Memory B cell (primary cell): ENCODE measurements at places on chromosomes 7 and 10.

DNA sequence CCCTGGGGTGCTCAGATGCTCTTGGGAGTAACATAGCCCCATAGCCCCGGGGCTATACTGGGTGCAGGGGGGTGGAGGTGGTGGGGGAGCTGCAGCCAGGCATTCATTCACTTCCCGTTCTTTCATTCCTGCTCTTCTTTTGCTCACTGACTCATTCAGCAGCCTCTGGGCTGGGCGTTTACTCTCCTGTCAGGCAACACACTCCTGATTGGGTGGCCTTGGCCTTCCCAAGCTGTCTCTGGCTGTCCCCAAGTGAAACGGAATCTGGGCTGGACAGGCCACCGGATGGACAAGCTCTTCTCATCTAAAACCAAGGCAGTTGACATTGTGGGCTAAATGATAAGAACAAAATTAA lies 34.6 kb downstream of the CHST3 start:
- DNase-seq: no peak

DNA sequence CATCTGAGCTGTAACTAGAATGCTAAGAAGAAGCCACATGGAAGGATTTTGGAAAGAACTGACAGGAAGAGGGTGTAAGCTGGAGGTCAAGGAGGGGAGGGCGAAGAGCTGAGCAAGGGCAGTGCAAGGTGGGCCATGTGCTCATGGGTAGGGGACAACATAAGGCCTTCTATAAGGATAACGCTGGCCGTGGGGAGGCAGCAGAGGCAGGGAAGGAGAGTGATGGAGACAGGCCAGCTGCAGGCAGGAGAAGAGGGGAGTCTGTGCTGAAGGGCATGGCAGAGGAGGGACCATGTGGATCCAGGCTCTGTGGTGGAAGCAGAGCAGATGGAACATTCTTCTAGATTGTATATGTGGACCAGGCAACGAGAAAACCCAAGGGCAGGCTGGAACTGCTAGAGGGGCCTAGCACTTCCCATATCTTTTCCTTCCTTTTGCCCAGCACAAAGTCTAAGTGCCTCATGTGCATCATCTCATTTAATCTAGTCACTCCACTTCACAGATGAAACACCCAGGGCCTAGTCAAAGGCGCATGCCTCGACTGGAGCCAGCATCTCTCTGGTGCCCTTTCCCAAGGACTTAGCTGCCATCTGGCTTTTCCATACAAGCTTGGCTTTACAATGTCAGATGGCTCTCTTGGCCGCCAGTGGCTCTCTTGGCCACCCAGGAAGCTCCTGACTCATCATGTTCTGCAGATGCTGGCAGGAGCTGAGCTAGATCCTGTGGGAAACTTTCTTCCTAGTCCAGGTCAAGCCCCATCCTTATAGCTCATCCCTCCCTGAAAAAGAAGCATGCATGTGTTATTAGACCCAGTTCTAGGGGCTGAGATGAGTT lies 6.6 kb downstream of the LRRC18 start:
- no peak for DNase-seq

DNA sequence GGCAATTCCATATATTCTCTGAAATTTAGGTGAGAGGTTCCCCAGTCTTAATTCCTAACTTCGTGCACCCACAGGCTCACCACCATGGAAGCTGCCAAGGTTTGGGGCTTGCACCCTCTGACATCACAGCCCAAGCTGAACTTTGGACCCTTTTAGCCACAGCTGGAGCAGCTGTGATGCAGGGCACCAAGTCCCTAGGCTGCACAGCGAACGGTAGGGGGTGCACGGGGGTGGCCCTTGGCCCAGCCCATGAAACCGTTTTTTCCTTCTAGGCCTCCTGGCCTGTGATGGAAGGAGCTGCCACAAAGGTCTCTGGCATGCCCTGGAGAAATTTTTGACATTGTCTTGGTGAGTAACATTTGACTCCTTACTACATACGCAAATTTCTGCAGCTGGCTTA lies 251.9 kb upstream of the GRM3 start:
- DNase-seq: no peak

GRCh38 chr10:94036766-94037033 lies 43.0 kb downstream of the PLCE1 start:
- no peak for DNase-seq

- DNase-seq: no peak
These were observed 167.7 kb upstream of the CCDC6 start for GRCh38 chr10:60073781-60074656.

GRCh38 chr10:77622889-77623291 lies 14.7 kb downstream of the KCNMA1 start:
- DNase-seq: peak; percentile 18

DNA sequence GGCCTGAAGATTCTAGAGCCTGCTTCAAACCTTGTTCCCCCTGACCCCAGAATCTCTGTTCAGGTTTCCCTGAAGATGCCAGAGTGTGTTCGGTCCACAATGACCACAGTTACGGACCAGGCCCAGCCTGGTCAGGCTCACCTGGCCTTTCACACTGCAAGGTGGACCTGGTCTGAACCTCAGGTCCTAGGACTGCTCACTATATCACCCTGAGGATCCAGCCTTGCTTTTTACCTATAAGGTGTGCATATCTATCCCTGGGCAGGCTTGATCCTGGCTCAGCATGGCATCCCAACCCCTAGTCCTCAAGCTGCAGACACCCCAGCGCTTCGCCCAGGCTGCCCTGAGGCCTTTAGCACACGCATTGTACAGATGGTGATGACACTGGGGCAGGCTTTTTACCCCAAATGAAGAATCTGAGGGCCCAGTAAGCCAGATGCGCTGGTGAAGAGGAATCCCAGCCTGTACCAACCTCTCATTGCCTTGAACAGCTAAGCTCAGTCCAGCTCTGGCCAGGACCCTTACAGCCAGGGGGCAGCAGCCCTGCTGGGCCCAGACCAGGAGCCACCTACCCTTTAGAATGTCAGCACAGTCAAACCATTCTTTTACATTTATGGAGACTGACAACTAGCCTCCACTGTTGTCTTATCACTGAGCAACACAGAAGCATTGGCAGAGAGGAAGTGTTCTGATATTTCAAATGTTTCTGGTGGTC lies 28.0 kb downstream of the MAT1A start:
- no peak for DNase-seq

DNA sequence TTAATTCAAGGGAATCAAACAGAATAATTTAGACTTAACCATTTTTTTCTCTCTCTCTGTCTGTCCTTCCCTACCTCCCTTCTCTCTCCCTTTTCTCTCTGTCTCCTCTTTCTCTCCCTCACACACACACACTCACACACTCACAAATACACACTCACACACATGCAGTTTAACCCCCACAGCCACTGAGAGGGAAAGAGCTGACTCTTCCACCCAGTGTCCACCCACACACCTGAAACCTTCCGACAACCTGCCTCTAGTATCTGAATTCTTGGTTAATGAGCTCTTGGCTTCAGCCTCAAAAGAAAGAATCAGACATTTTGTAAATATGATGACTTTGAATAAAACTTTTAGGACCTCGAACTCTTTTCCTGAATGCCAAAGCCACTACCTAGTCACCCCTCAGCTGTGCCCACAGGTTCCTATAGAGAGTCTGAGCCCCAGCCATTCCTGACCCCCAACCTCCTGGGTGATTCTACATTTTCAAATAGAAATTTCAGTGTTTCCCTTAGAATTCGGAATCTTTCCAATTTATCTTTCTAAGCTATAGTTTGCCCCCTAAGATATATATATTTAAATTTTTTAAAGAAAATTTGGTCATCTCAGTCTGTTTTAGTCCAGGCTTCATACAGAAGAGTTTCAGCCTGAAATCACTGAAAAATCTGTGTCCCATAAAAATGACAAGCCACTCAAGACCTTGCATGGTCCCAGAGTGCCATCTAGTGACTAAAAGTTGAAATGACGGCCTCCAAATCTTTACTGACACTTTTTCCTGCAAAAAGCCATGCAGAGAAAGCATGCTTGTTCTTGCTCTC lies 202.8 kb downstream of the IPMK start:
- no peak for DNase-seq

GRCh38 chr10:96889415-96890171 lies 57.5 kb downstream of the LCOR start:
- no peak for DNase-seq

GRCh38 chr7:129494041-129494440 lies 8.3 kb upstream of the SMKR1 start:
- peak; percentile 38 for DNase-seq

- no peak for DNase-seq
These were observed 91.8 kb downstream of the CHST15 start for GRCh38 chr10:124001391-124002148.

- no peak for DNase-seq
These were observed 88.9 kb downstream of the MYOF start for GRCh38 chr10:93393211-93393610.

DNA sequence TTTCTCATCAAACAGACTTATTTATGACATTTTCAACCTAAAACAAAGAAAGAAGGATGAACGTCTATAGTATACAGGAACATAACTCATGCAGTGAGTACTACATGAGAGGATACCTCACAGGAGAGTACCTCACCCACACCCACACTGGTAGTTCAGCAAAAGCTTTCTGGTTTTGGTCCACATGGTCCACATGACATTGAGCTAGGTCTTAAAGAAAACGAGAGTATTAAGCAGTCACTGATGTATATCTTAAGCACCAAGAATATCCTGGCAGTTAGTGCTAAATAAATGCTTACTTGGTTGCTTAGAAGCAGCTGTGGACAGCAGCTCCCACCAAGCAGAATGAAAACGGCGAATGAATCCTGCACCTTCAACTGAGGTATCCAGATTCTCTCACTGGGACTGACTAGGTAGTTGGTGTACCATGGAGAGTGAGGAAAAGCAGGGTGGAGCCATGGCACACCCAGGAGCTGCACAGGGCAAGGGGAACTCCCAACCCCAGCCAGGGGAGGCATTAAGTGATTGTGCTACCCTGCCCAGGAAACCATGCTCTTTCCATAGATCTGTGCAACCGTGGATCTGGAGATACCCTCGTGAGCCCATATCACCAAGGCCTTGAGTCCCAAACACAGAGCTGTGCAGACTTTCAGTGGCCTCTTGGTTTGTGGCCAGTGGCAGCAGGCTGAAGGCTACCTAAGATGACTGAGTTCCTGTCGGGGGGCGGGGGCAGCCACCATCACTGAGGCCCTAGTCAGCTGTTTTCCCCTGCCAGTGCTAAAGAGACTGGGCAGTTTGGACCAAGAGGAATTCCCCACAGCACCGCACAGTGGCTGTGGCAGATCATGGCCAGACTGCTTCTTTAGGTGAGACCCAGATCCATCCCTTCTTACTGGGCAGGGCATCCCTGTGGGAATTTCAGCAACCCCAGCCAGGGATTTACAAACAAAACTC lies 143.4 kb downstream of the SGMS1 start:
- no peak for DNase-seq

DNA sequence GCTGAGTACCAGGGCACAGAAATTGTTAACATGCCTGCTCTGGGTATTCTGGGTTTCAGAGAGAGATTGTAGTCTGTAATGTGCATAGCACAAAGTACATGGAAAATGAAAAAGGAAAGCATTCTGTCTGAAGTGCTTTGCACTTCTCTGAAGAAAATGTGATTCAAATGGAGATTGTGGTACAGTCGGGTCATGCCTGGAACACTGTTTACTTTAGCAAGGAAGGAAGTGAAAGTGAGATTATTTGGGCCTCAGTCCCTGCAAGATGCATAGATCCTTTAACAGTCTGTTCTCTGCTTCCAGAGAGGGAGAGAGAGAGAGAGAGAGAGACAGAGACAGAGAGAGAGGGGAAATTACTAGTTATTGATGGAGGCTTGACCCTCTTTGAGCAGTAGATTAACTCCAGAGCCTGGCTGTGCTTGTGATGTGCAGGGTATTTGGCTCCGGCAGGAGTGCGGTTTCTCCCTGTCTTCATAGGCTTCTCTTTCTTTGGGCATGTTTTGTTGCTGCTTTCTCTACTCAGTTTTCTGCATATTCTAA lies 5.4 kb downstream of the VWC2 start:
- no peak for DNase-seq

DNA sequence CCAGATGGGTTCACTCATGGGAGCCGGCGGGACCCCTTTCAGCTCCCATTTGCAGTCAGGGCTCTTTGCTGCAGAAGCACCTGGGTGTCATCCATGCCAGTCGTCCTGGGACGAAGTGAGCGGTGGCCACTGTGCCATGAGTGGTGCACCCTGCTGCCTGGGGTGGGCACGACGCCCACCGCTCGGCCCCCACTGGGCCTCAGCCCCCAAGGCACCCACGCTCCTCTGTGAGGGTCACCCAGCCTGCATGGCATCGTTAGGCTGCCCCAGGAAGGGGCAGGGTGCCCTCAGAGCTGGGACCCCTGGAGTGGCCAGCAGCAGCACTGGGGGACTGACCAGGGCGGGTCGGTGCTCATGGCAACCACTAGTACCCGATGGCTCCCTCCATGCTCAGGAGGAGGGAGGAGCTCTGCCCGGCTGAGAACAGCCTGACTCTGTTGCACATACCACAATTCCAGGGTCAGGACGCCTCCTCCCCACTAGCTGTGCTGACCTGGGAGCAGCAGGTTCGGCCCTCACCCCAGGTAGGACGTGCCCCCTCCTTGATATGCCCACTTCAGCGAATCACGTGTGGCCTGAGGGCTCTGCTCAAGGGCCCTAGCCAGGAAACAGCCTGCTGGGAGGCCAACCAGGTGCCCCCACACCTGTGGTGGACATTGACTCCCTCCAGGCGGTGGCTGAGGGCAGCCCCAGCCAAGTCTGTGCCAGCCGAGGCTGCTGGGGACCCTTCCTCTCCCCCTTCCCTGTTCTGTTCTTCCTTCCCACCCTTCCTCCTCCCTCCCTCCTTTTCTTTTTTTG lies 28.5 kb upstream of the CFAP46 start:
- DNase-seq: no peak

- DNase-seq: no peak
These were observed 27.1 kb upstream of the CC2D2B start for GRCh38 chr10:95880704-95881103.

- DNase-seq: no peak
These were observed 207.7 kb upstream of the TEX47 start for GRCh38 chr7:89002981-89003956.

DNA sequence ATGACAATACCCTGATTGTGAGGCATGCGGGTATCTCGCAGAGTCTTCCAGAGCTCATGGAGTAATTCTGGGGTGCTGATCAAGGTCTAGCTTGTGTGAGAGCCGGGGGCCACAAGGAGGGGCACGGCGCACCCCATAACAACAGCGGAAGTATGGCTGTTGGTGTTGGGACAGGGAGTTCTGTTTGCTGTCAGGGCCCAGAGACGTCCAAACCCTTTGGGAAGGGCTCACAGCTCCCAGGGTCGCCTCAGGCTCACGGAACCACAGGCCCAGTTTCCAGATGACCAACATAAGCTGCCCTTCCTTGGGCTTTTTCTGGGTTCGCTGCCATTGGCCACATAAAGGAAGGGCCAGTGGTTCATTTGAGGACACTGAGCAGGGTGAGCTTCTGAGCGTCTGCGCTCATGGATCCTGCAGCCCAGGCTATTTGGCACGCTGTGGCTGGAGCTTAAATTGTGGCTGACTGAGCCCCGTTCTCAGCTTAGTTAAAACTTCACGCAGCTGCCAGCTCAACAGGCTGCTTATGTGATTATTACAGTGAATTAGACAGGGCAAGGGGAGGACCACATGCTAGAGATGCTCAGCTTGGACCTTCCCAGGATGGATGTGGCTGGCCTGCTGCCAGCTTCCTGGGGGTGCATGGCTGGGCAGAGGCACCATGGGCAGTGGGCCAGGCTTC lies 92.3 kb downstream of the DNAJB6 start:
- no peak for DNase-seq

GRCh38 chr10:58943256-58943890 lies 233.1 kb upstream of the PHYHIPL start:
- DNase-seq: no peak

GRCh38 chr10:101207026-101207425 lies 22.2 kb downstream of the LBX1 start:
- no peak for DNase-seq

GRCh38 chr10:110560012-110560411 lies 7.5 kb upstream of the SMC3 start:
- DNase-seq: no peak

GRCh38 chr10:59991661-59992060 lies 85.3 kb upstream of the CCDC6 start:
- peak; percentile 14 for DNase-seq
